ENCODE measurements at places on chromosomes 6 and 20.

GRCh38 chr6:4102687-4103244, 23.8 kb upstream of the FAM217A start:
- DNase-seq, result no peak

DNA sequence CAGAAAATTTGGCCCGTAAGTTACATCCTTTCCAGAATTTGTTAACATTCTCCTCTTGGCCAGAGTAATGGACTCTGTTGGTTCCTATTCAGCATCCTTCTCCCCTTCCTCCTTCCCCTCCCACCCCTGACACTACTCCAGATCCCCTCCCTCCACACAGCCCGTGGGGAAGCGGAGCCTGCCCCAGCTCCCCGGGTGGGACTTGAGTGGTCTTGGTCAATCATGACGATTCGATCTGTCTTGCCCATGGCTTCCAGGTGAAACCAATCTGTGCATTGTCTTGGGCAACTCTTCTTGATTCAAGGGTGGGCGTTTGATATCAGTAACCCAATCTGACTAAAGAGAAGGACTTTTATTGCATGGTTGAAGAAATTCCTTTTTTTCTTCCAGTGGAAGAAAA, 143.9 kb downstream of the ANKRD60 start:
- DNase-seq, result no peak

- DNase-seq, result no peak
These were observed 17.7 kb upstream of the MCM9 start for GRCh38 chr6:118952683-118953082.

- no peak for DNase-seq
These were observed 20.1 kb downstream of the ZNF831 start for GRCh38 chr20:59183751-59184150.

DNA sequence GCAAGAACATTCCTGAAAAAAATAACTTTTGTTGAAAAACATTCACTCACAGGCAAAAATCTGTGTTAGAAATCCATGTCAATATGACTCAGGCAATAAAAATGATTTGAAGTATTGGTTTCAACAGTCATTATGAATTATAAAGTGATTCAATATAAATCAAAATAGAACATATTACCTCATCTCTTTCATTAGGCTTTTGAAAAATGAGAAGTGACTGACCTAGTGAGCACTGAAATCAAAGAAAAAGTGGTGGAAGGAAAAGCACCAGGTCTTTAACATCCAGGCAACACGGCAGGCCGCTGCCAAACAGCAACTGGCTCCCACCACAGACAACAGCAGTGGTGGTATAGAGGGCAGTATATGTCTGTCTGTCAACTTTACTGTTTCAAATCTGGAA, 68.9 kb downstream of the MAN1A1 start:
- no peak for DNase-seq

Measured in iPS-NIHi11 (cell line).